ENCODE measurements at places on chromosomes 2 and 18.

GRCh38 chr2:28586867-28587266, 91.0 kb downstream of the PLB1 start:
- DNase-seq, result peak; percentile 51

- peak; percentile 64 for DNase-seq
Measured at GRCh38 chr2:854460-854859, 96.2 kb upstream of the SNTG2 start.

- no peak for DNase-seq
Measured at GRCh38 chr2:72038524-72038923, 109.1 kb downstream of the CYP26B1 start.

DNA sequence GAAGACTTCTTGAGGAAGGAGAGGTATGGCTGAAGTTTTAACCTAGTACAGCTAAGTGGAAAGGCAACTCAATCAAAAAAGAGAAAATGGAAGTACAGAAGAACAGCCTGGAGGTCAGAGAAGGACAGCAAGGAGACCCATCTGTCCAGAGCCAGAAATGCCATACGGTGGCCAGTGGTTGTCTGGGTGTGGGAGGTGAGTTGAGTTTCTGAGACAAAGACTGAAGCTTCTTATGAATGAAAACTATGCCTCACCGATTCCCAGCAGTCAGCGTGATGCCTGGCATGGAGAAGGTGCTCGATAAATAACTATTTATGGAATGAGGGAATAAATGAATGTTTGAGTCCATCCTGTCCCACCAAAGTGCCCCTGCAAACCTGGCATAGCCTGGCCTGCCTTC, 98.8 kb downstream of the MRO start:
- DNase-seq, result no peak

GRCh38 chr2:8111193-8111592, 570.7 kb upstream of the ID2 start:
- DNase-seq, result no peak

- no peak for DNase-seq
Measured at GRCh38 chr2:28201671-28202180, 190.9 kb upstream of the FOSL2 start.

DNA sequence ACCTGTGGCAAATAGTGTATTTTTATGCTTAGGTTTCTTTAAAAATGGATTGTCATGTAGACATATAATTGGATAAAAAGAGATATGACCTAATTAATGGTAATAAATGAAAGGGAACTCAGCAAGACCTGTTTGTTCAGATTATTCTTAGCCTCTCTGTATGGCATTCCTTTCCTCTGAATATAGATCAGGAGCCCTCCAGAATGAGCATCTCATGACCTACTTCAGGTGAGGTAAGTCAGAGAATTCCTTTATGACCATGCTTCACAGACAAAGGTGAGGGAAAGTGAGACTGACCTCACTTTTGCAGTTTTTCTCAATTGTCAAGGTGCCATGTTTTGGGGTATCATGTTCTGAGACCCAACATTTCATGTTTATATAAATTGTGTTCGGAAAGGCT, 1744.3 kb upstream of the PIK3C3 start:
- DNase-seq, result no peak

DNA sequence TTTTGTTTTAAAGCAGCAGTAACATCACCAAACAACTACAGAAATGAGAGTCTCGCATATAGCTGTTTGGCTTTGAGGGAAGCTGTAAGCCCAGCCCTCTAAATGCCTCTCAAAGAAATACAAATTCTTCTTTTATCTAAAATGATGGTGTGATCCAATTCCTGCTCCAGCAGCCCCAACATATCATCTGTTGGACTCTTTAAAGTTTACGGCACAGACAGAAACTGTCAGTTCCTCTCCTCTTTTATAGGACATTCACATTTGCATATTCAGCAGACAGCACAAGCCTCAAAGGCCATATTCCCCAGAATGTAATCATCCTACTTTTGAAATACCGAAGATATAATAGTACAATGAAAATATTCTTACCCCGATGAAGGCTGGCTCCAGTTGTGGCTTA, 216.9 kb upstream of the REV1 start:
- no peak for DNase-seq

DNA sequence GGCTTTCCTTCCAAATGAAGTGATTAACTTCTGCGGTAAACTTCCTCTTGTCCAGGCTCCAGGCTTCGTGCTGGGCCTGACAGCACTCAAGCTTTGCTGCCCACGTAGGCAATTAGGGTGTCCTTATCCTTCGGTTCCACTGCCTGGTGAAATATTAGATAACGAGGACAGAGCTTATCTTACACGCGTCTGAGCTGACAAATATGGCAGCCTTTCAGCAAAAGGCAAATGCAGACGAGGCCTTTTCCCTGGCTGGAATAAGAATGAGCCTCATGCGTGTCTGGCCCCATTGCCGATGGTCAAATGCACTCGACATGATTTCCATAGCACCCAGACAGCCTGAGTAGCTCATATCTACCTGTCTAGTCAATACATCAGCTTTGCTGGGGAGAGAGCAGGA, 141.5 kb downstream of the FAM210A start:
- DNase-seq, result no peak

- peak; percentile 69 for DNase-seq
Measured at GRCh38 chr2:234135750-234136221, 85.3 kb downstream of the SPP2 start.

- peak; percentile 69 for DNase-seq
Measured at GRCh38 chr2:172972005-172972619, 103.5 kb upstream of the MAP3K20 start.

DNA sequence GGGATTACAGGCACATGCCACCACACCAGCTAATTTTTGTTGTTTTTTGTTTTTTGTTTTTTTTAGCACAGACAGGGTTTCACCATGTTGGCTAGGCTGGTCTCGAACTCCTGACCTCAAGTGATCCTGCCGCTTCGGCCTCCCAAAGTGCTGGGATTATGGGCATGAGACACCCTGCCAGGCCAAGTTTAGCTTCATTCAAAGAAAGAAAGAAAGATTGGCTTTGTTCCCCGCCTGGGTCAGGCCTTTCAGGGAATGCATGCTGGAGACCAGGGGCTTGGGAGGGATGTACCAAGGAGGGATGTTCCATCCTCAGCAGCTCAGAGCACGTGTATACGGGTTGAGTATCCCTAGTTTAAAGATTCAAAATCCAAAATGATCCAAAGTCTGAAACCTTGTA, 283.0 kb downstream of the ALPK2 start:
- DNase-seq, result no peak

DNA sequence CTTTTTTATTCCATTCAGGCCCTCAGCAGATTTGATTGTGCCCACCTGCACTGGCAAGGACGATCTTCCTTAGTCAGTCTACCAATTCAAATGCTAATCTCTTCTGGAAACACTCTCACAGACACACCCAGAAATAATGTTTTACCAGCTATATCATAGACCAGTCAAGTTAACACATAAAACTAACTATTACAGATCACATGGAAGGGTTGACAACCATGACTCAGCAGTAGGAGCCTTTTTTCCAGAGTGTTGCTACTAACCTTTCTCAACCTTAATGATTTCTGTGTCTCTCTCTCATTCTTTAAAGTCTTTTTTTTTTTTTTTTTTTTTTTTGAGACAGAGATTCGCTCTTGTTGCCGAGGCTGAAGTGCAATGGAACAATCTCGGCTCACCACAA, 143.5 kb upstream of the MSH6 start:
- no peak for DNase-seq

DNA sequence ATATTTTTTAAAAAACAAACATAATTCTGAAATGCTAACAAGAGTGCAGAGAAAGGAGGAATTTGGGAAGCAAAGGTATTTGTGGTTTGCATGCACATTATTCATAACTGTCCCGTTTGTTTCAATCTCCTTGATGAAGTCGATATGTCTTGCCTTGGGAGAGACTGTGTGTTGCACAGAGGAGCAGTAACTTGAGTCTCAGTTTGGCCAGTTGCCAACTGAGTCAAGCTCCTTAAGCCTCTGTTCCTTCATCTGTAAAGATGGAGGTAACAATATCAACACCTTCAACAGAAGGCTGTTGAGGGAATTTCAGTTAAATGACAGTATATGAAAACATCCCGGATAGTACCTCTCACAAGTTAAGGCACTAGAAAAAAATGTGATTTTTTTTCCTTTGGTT, 226.2 kb downstream of the ASXL3 start:
- DNase-seq, result no peak

- no peak for DNase-seq
Measured at GRCh38 chr2:31139671-31140070, 1.4 kb upstream of the GALNT14 start.

DNA sequence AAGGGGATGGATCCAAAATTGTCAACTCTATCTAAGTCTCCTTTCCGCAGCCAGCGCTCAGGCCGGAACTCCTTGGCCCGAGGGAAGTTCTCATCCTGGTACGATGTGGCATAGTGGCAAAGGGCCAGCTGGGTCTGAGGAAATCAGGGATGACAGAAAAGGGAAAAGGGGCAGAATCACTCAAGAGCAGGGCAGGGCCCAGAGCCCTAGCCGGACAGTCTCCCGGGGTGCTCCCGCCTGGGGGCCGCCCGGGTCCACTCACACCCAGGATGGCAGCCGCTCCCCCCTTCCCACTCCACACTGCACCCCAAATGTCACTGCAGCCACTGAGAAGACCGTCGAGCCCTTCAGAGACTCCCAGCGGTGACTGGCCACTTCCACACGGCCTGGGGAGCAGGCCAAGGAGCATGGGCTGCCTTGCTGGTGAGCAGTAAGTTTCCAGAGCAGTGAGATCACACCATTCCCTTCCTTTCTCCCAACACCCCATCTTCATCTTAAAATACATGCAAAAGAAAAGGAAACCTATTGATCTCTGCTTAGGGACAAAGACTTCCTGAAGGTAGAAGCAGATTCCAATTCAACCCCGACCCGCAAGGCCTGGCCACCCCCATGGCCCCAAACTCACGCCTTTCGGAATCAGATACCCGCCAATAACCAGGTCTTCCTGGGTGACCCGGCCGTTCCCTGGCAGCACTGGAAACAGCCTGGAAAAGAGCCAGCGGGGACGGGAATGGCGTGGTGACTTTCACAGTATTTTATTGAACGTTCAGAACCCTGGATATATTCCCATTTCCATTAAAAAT, 26.7 kb downstream of the CYP27C1 start:
- DNase-seq, result no peak

DNA sequence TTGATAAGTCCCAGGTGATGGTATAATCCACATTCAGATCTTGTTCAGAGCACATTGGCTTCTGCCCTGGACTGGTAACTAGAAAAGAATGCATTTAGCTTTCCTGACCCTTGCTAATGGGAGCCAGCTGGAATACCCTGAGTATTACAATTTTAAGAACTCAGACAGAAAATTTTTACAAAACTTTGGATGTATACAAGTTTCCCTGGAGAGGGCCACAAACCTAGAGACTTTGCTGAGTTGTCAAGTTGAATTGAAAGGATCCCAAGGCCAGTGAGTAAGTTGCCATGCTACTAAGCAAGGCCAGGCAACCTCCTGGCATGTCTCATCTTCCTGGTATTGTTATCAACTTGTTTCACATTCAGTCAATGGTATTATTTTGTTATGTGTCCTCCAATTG, 20.0 kb upstream of the NABP1 start:
- no peak for DNase-seq

DNA sequence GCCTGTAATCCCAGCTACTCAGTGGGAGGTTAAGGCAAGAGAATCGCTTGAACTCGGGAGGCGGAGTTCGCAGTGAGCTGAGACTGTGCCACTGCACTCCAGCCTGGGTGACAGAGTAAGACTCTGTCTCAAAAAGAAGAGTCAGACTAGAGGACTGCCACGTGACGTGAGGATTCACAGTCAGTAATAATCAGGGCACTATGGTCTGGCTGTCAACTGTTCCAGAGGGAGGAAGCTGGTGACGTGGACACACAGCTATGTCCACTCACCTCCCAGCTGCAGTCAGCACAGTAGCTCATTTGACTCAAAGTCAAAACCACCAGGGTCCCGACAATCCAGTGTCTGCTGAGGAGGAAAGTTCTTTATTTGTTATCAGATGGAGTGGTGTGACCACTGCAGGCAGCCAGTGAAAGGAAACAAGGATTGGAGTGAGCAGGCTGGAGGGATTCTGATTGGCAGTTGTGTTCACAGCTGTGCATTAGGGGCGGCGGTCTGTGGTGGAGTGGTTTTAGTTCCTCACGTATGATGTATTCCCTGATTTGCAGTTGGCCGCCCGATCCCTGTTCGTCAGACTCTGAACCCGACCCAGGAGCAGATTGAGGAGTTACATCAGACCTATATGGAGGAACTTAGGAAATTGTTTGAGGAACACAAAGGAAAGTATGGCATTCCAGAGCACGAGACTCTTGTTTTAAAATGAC, 37.9 kb downstream of the MOGAT1 start:
- peak; percentile 8 for DNase-seq

DNA sequence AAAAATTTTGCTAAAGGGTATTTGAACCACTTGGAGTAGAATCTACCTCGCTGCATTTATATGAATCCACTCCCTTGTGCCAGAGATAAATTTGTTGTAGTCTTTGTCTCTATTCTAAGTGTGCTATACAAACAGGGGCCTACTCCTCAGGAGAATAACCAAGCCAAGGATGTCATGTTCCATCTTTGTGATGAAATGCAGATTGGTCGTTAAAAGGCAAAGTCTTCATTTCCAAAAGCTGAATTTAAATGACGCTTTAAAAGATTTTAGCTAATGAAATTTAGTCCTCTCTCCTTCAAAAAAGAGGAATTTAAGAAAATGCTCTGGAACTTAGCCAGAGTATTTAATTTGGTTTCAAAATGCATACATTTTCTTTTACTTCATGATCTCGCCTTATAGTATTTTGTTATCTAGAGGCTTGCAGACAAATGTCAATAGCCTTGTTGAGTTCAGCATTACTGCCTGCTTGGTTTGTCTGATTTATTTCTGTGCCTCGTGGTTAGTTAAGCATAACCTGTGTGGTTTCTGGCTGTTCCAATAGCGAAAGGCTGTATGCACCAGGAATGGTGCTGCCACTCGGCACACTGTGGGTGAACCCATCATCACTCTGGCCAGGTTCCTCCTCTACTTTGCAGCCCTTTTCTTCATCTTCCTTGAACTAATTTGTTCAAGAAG, 417.6 kb downstream of the ZNF521 start:
- no peak for DNase-seq

DNA sequence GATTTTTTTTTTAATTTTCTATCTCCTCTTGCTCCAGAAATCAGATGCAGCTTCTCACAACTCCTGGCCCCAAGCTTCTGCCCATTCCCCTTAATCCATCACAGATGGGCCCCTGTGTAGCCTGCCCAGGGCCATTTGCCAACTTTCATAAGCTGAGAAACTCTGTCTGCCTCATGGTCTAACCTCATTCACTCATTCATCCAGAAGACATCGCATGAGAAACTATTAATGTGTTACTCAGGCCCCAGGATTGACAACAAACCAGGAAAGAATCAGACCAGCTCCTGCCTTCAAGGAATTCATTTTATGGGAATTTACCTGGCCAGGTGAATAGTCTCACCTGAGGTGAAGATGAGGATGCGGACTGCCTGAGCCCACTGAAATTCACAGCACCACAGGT, 35.0 kb downstream of the SLC14A2 start:
- no peak for DNase-seq

GRCh38 chr2:66545258-66545657, 110.3 kb downstream of the MEIS1 start:
- no peak for DNase-seq

- no peak for DNase-seq
Measured at GRCh38 chr18:25875551-25876240, 214.7 kb downstream of the SS18 start.

- no peak for DNase-seq
Measured at GRCh38 chr18:74333091-74333490, 17.5 kb downstream of the C18orf63 start.

Measured in activated CD4-positive, alpha-beta T cell treated with anti-CD3 and anti-CD28 coated beads for 48 hours (primary cell).